ENCODE measurements at places on chromosomes 5 and 9. TPM values are rescaled to one million over a fixed set of nuclear protein-coding genes. Genes with fewer than 3 reads are reported as not detected.

SEMA4D gene
- not detected for total RNA-seq

ANKRD33B gene
- total RNA-seq = 7.2 TPM

PDZD2 gene
- total RNA-seq = 0.15 TPM

CKS2 gene
- total RNA-seq = 121 TPM

NPR3 gene
- 40.4 TPM for total RNA-seq

- DNase-seq = no peak
Measured at GRCh38 chr5:421901-422300, 21.1 kb upstream of the EXOC3 start.

- no peak for DNase-seq
Measured at GRCh38 chr5:87302061-87302460, 34.4 kb downstream of the RASA1 start.

DNA sequence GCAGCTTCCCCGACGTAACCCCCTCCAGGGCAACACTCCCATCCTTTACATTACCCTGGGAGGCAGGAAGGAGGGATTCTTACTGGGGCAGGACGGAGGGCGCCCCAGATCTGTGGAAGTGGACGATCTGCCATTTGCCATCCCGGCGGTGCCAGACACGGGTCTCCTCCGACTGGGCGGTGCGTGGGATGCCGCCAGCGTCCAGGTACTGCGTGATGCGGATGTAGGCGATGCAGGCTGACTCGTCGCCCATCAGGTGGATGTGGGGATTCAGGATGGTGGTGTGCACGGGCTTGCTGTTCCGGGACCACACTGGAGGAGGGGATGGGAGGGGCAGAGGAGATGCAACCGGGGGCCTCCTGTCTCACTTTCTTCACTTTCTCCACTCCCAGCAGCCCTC is 33.0 kb downstream of the SLC6A7 start:
- DNase-seq = no peak

DNA sequence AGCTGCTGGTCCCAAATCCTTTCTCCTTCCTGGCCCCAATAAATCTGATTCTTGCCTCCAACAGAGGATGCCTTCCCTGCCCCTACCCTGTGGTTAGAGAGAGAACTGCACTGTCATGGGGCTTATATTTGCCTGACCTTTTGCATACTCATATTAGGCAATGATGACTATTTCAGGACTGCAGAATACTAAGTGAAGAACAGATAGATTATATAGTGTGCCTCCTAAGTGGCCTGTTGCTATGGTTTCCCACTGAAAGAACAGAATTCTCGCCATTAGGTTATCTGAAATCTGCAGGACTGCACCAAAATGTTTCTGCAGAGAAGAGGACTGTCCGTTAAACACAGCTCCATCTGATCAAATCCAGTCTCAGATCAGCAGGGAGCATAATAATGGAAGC is 87.3 kb upstream of the CCNG1 start:
- DNase-seq = no peak

DNA sequence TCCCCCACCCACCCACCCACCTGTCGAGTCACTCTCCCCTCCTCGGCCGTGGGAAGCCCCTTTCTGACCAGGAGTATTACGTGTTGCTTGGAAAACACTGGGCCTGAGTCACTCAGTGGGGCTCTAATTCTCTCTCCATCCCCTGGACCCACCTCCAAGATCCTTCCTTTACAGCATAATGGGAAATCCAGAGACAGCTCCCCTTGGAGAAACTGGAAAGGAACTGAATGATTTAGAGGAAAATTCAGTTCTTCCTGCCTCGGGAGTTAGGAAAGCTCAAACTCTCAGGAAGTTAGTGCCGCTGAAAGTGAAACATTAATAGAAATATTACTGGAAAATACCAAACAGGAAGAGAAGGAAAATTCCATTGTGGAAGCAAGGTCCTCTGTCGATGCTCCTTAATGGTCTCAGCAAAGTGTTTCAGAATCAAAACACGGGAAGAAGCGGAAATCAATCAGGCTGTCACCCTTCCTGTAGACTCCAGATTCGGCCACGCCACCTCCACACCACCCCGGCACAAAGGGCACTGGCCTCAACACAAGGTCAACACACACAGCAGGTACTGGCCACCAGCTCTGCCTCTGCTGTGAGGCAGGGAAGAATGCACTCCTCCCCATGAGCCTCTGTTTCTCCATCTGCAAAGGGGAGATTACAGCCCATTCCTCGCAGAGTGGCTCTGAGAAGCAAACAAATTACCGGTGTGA is 9.6 kb downstream of the SHB start:
- DNase-seq = no peak

GRCh38 chr9:28951945-28952344 is 1378.7 kb upstream of the C9orf72 start:
- DNase-seq = no peak

GRCh38 chr5:137432376-137432775 is 66.8 kb downstream of the SPOCK1 start:
- DNase-seq = no peak

DNA sequence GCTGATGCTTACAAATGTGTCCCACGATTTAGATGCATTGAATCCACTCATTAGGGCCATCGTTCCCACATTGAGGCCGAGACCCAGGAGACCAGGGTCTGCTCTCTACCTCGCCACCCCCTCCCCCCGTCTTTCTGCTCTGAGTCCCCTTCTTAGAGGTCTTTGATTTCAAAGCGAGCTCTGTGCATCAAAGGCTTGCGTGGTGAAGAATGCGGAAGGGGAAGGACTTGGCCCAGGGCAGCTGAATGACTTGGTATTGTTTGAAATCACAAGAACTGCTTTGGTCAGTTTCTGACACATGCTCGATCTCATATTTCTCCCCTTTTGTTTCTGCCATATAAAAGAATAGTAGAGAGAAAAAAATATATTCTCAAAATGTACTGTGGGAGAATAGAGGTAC is 78.3 kb upstream of the IRX1 start:
- no peak for DNase-seq

DNA sequence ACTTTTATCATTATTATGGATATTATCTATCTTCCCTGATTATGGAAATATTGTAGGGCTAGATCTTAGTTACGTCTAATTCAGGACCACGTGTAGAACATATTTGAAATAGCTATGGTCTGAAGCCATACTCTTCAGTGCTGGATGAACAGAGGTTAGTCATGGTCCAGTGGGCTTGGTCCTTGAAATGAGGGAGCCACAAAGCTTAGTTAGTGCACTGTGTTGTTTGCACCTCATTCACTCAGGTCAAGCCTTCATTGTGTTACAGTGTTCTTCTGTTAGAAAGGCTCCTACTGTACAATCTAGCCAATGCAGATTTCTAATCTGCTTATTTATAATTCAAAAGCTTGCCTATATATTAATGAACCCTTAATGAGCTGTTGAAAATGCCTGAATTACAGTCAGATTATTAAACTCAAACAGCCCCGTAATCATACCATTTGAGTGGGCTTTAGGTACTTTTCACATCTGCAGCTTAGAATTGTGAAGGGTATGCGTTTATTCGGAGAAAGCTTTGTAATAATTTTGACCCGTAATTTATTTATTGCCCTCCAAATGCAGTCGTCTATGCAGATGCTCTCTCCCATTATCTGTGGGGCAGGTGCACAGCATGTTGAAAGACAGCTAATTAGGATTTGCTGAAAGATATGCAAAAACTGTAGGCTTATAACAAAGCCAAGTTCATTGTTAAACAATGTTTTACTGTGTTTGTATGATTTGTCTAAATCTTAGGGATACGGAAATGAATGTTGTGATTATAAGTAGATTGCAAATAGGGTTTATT is 164.9 kb downstream of the PBX3 start:
- no peak for DNase-seq

DNA sequence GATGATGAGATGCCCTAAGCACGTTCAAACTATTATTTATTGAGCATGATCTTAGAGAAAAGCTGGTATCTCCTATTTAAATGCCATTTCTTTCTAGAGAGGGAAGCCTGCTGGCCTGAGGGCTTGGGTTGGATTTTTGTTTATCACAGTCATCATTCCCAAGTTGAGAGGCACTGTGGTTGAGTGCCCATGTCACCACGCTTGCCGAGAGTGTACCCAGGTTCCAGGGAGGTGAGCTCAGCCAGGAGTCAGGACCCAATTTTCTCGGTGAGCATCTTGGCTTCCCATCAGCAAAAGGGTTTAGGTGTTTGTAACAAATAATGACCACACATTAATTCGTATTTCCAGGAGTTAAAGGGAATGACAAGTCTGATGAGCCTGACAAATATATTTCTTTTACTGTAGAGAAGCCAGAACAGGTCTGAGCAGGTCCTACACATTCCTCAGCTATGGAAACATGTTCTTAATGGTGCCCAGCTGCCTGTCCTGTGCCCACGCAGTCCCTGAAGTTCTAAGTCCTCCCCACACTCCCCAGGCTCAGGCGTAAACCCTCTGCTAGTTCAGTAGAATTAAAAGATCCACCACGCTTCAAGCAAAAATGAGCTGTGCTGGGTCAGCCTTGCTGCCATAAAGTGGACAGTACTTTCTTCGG is 258.9 kb upstream of the IRX2 start:
- no peak for DNase-seq

DNA sequence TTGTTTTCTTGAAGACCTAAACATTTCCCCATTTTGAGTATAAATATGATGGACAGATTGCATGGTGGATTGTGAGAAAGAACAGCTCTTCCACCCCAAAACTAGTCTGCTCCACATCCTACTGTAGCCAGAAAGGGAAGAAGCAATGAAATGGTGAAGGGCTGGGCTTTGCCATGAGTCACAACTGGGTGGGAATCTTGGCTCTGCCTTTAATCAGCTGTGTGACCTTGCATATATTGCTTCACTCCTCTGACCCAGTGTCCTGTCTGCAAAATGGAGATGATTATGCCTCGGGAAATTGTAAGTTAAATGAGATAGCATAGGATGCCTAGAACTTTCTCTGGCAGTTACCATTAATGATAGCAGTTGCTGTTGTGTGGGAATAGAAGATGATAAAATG is 101.9 kb downstream of the PDE8B start:
- peak; percentile 32 for DNase-seq

DNA sequence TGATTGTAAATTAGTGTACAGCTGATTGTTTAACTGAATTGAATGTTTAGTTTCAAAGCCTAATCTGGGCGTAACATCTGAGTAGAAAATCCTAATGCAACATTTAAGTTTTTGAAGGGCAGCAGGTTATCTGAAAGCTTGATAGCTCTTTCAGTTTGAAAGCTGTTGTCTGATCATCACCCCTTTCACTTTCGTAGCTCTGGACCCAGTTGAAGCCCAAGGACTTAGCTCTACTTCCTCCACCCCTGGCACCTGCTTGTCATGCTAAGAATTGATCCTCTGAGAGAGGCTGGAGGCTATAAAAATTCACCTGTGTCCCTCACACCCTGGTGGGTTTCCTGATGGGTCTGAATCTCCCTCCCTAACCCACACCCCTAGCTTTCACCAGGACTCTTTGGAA is 86.0 kb downstream of the ZFAND5 start:
- no peak for DNase-seq

DNA sequence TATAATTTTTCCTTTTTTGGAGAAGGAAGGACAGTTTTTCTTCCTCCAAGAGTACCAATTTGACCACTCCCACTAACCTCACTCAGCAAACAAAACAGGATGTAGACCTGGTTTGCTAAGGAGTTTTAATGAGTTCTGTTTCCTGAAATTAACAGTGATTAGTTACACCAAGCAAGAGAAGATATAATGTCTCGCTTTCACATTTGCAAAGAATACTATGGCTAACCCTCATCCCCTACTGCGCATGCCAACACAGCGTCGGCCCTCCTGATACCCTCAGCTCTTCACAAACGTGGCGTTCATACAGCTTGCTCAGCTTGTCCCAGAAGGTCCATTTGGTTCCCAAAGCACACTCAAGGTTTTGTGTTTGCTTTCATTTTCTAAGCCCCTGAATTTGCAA is 41.9 kb upstream of the IPPK start:
- DNase-seq = no peak

DNA sequence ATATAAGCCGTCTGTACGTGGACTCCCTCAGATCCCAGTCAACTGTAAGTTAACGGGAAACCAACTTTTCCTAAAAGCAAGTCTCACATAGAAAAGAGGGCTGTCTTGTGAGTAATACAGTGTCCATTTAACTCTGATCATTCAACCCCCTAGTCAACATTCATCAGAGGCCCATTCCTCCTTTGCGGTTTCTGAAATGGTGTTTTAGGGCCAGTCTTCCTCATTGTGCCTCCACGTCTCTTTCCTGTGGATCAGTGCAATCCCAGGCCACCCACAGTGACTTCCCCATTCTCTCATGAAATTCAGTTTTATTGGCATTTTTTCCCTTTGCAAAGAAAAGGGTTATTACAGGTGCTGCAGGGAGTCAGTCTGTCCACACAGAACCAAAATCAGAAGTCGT is 261.8 kb downstream of the NR3C1 start:
- DNase-seq = no peak

GRCh38 chr5:178293815-178294214 is 61.2 kb upstream of the PHYKPL start:
- no peak for DNase-seq

DNA sequence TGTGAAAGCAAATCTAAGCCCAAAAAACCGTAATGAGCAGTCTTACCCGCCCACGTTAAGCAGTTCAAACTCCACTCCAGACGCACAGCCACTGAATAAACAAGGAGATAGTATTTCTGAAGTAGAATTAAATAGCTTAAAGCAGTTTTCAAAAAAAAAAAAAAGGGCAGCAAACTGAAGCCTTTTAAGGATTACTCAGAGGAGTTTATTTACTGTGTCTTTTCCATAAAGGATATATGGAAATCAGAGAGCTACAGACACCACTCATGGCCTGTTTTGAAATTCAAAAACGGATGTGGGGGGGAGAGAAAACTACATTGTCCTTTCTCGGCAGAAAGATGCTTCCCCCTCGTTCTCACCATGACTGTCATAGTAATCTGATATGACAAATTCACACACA is 83.7 kb upstream of the IRX1 start:
- no peak for DNase-seq

- no peak for DNase-seq
Measured at GRCh38 chr5:109553846-109554245, 135.9 kb upstream of the MAN2A1 start.

DNA sequence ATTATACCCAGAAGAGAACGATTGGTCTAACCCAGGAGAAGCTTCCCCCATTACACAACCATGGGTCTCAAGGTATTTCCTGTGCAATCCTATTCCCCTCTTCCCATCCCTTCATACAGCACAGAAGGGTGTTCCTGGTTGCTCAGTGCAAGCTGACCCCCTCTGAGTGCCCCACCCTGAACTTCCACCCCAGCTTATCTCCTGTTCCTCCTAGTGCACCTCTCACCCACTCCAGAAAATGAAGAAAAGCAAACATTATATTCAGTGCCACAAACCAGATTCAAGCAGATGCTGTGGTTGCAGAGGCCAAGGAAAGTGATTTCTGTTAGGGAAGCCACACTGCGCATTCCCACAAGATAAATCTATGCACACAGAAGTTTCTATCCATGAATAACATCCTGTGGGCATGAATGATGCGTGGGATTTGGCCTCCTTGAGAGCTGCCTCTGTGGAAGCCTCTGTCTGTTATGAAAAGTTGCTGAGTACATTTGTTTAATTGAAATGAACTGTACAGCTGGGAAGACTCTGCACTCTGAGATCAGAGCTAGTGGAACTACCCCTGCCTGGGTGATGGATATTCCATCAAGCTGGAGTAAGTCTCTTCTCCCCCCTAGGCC is 2.2 kb upstream of the OR2S2 start:
- peak; percentile 24 for DNase-seq

All from HFFc6 (cell line).